Hippocampal formation (tissue), 2 donors: ENCODE measurements at places on chromosomes 4 and X.

DNA sequence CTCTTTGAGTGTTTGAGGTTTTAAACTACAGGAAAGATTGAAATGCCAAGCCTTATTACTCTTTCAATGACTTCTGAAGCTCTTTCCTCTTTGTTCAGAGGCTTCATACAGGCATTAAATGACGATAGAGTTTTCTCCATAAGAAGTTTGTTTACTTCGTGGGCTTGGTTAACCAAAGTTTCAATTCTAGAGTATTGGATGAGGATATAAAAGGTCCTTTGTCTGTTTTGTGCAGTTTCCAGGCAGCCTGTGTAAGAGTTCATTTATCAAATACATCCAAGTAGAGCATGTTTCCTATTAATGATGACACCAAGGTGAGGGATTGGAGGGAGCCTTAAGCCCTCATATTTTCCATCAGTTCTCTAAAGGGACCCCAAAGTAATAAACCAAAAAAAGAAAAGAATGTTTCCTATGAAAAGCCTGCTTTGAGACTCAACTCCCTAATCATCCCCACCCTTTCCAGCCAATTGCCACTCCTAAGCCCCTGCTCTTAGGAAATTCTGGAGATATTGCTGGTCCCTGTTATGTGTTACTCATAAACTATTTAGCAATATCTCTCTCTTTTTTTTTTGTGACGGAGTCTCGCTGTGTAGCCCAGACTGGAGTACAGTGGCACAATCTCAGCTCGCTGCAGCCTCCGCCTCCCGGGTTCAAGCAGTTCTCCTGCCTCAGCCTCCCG is 106.2 kb upstream of the IL13RA1 start:
- DNase-seq, result no peak

DNA sequence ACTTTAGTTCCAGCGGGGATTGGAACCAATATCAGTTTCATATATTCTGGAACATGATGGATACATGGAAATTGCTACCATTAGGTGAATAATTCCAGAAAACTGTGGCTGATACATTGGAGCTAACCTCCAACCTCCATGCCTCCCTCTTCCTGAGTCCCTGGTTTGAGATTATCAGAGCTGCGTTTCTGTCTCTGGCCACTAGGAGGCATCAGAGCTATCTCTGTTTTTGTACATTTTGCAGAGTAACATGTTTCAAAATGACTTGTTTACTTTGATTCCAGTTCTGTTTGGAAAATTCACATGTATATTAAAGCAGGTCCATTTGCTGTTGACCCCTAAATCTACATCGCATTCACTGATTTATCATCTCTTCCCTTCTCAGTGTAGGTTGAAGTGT is 2.4 kb upstream of the RAB40AL start:
- no peak for DNase-seq

DNA sequence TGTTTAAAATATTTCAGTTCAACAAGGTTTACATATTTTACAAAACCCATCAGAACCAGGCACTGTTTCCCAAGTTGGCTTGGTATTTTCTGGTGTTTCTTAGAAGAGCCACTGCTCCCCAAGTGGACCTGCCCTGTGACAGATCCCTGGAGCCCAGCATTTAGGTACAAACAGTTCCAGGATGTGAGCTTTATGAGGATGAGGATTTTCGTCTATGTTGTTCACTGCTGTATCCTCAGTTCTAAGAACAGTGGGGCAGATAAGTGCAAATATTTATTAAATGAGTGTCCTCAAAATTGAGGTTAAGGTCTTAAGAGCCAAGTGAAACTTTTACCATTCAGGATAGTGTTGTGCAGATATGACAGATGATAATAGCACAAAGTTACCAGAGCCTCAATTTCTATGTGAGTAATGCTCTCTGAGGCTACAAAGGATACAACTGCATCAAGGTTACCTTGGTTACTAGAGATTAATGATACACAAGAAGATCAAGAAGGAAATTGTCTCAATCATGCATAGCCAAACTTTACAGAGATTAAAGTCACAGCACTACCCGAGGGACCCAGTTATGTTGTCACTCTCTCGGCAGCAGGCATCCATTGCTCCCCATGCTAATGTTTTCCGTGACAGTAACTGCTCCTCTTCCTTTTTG is 37.5 kb downstream of the ANXA3 start:
- no peak for DNase-seq

- peak; percentile 55 for DNase-seq
Observed at GRCh38 chr4:42371305-42372252, 25.7 kb upstream of the SHISA3 start.

DNA sequence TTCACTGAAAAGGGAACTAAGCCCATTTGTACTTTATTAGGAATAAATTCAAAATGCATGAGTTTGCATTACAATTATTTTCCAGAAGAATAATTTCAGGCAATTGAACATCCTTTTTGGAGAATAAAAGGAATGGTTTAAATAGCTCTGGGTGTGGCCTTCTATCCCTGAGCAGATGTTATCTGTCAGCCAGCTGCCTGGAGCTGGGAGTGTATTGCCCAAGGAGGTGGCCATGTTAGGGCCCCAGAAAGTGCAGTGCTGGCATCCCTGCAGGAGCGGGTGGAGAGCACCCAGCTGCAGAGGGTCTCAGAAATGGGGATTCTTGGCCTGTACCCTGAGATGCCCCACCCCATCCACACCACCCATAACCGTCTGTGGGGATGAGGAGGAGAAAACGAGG is 21.6 kb upstream of the VEGFD start:
- no peak for DNase-seq

GRCh38 chr4:5719350-5720055 is 8.5 kb downstream of the EVC start:
- DNase-seq, result no peak

- DNase-seq, result no peak
Observed at GRCh38 chrX:68292471-68292870, 140.8 kb downstream of the OPHN1 start.

- DNase-seq, result peak; percentile 43
Observed at GRCh38 chr4:155666344-155667221, at the start of gene GUCY1A1. Gene GUCY1A1 (plus strand): TSS chr4:155666848. CDS start chr4:155696868, 30,020 bp downstream.

DNA sequence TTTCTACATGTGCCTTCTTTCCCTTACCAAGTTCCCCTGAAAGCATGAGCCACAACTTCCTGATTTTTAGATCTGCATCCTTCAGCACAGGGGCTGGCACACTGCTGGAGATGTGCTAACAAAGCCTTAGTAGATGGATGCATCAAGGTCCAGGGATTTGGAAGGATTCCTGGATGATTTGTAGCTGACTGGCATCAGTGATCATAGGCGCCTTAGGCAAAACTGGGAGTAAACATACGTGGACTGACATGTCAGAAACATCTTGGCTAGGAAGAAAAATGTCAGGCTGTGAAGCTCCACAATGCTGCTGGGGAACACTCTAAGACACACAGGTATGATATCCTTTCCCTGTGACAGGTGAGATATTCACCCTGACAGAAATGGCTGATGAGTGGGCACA is 156.4 kb downstream of the AMELX start:
- DNase-seq, result no peak

GRCh38 chrX:27890611-27891010 is 82.8 kb downstream of the MAGEB10 start:
- DNase-seq, result no peak

GRCh38 chr4:140790765-140791164 is 34.6 kb upstream of the TBC1D9 start:
- DNase-seq, result peak; percentile 18

DNA sequence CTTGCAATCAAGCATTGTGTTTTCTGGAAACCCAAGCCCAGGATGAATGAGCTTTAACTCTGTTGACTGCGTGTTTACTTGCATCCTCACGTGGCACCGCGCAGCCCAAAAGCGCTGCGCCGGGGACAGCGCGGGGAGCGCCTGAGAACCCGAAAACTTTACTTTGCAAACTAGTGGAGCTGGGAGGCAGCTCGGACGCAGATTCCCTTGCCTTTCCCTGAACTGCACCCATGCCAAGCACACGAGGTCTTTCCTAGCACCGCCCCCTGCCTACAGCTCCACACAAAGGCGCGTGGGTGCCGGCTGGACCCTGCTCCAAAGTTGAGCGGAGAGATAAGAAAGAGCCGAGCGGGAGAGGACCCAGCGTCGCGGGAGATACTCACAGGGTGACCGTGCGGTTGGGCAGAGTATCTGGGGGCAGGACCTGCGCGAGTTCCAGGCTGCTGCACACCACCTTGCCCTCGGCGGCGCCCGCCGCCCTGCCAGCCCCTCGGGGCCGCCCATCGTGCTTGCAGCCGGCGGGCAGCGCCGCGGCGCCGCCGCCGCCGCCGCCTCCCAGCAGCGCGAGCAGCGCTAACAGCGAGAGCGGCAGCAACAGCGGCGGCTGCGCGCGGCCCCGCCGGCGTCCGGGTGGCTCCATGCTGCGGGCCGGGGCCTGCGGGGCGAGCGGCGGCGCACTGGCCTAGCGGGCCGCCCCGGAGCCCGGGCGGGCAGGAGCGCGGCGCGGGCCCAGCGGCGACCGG is 550 bp downstream of the ADGRA3 start:
- DNase-seq, result no peak

GRCh38 chr4:165631208-165631894 is 241.7 kb upstream of the TLL1 start:
- no peak for DNase-seq

GRCh38 chr4:17875402-17876070 is 64.8 kb downstream of the NCAPG start:
- no peak for DNase-seq

DNA sequence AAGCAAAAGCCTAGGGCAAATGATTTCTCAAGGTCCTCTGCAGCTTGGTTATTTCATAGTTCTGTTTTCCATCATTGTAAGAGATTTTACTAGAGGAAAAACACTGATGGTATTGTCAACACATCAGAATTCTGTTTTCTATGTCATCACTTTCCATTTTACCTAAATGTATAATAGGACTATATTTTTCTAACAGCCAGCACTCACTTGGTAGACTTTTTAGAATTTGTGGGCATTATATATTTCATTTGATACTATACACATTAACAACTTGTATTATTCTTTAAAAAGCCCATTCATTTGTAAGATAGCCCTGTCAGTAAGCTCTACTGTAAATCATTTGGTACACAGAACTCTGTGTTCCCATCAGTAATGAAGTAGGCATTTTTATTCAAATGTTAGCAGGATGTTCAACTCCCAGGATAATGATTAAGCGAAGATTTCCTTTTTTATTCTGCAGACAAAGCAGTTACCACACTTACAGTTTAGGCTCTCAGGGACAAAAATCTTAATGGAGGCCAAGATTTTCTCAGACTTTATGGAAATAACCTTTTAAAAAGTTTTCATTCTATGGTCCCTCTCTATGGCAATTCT is 143.6 kb upstream of the TEX13C start:
- no peak for DNase-seq

DNA sequence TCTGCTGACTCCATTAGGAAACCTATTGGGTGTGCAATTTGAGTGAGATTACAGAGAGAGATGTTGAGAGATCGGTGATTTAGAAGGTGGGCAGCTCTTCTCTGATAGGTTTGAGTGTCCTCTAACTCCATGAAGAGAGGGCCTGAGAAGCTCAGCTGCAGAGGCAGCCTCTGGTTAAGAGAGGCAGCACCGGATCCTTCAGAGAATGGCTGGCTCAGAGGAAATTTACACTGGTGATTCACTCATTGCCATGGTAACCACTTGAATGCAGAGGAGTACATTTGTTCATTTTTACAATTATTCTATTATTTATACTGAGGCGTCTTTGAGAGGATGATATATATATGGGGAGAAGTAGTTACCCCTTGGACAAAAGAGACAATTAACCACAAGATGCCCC is 171.7 kb downstream of the PDGFRA start:
- peak; percentile 34 for DNase-seq

- no peak for DNase-seq
Observed at GRCh38 chrX:132375941-132376340, 112.9 kb downstream of the MBNL3 start.

- peak; percentile 87 for DNase-seq
Observed at GRCh38 chr4:78938868-78939666, at the start of gene PAQR3. Gene PAQR3 (minus strand): TSS chr4:78939438. CDS start chr4:78939224, 214 bp downstream.

DNA sequence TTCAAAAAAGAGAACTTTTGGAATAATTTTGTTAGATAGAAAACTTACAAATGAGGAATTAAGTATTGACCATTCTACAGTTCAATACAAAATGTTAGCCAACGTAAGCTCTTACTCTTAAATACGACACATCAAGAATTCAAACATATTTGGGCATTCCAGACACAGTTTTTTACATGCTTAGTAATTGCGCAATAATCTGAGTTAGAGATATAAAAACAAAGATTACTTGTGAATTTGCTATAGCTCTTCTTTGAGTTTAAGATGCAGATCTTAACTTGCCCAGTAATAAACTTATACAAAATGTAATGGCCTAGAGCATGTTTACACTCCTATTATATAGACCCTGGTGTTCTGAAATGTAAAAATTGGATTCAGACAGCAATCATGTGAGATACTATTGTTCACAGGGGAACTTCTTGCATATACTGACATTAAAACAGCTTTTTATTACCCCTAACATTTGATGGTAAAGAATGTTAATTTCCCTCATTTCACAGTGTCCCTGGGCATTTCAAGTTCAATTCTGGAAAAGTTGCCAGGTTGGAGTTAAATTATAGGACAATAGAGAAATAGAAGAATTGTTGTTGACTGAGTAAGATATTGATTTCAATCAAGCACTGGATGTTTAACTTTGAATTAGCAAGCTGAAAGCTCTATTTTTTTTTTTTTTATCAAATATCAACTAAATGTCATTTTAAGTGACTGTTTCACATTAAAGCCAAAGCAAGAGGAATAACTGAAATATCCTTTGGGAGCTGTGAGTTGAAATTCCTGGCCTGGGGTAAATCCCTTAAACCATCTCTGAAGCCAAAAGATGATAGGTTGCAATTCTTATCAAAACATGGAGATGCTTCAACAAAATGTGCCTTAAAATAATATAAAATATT is 910 bp downstream of the HPGDS start:
- DNase-seq, result no peak

- no peak for DNase-seq
Observed at GRCh38 chrX:69232945-69233344, 67.7 kb upstream of the PJA1 start.

GRCh38 chrX:149641432-149641831 is 9.8 kb upstream of the TMEM185A start:
- no peak for DNase-seq

GRCh38 chr4:123994917-123995316 is 598.3 kb downstream of the SPRY1 start:
- no peak for DNase-seq

DNA sequence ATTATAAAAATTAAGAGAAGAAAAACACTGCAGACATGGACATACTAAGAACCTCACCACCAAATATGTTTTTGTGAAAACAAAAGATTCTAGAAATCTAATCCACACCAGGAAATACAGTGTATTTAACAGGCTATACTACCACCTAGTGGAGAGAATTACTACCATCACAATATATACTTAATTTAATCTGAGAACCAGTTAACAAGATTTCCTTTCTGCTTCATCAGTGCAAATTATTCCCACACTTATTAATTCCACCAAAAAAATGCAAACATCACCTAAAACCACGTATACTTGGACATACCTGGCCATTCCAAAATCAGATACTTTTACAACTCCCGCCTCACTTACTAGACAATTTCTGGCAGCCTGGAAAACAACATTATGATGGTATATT is 7.0 kb upstream of the TXK start:
- DNase-seq, result peak; percentile 33

GRCh38 chrX:66602381-66602938 is 36.4 kb downstream of the EDA2R start:
- peak; percentile 23 for DNase-seq

GRCh38 chrX:107683124-107683895 is 55.0 kb downstream of the PRPS1 start:
- no peak for DNase-seq

GRCh38 chrX:28888416-28888815 is 301.2 kb downstream of the IL1RAPL1 start:
- no peak for DNase-seq
